Activated CD4-positive, alpha-beta T cell treated with anti-CD3 and anti-CD28 coated beads, Interleukin-2, Interleukin-4, amounts not matched to agents 100 ng/mL and 50 ng/mL, durations not matched to agents 16 hours and 8 hours (primary cell): ENCODE measurements at places on chromosomes 11 and 22.

GRCh38 chr11:35951680-35952079 lies 7.8 kb downstream of the LDLRAD3 start:
- no peak for DNase-seq

- no peak for DNase-seq
Observed at GRCh38 chr11:92154110-92154509, 70.5 kb upstream of the FAT3 start.

GRCh38 chr11:102293873-102294601 lies 23.2 kb upstream of the BIRC3 start:
- peak; percentile 75 for DNase-seq

- no peak for DNase-seq
Observed at GRCh38 chr11:43937434-43938411, 4.7 kb upstream of the C11orf96 start.

- DNase-seq = peak; percentile 91
Observed at GRCh38 chr11:66408488-66409214, 12.2 kb upstream of the NPAS4 start.

DNA sequence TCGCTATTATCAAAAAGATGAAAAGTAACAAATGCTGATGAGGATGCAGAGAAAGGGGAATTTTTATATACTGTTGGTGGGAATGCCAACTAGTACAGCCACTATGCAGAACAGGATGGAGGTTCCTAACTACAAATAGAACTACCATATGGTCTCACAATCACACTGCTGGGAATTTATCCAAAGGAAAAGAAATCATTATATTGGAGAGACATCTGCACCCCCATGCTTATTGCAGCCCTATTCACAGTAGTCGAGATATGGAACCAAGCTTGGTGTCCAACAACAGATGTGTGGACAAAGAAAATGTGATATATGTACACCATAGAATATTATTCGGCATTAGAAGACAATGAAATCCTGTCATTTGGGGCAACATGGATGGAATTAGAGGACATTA lies 19.6 kb upstream of the POU2AF2 start:
- DNase-seq = no peak

- DNase-seq = no peak
Observed at GRCh38 chr22:45535290-45535689, 32.6 kb downstream of the FBLN1 start.

DNA sequence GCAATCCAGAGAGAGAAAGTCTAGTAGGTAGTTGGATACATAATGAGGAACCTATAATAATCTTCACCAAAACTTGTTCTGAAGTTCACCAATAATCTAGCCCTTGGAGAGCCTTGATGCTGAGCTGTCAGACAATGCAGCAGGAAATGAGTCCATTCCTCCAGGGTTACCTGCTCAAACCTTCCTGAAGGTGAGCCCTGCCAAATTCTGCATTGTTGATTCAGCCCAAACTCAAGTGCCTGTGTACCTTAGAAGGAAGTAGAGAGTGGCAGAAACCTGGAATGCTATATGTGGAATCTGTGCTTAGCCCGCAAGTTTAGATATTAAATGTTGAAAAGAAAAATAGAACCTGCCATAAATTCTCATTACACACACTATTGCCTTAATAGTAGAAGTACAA lies 77.4 kb upstream of the SPON1 start:
- no peak for DNase-seq

DNA sequence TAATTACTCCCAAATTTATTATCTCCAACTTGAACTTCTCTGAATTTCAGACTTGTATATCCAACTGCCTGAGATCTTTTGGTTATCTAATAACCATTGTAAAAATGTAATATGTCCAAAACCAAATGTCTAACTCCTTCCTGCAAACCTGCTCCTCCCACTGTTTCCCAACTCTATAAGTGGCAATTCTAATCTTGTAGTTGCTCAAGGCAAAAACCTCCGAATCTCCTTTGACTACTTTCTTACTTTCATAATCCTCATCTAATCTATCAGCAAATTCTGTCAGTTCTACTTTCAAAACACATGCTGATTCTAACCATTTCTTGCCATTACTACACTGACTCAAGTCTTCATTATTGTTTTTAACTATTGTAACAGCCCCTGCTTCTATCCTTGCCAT lies 55.7 kb downstream of the FAM168A start:
- DNase-seq = no peak
